ENCODE measurements at places on chromosomes 11 and 22. TPM values are rescaled to one million over a fixed set of nuclear protein-coding genes. Genes with fewer than 3 reads are reported as not detected.

SCYL1 gene
- 74.4 TPM for total RNA-seq

GDPD4 gene
- not detected for total RNA-seq

GCAT gene
- 4.4 TPM for total RNA-seq

UBQLN3 gene
- 0.71 TPM for total RNA-seq

SNX15 gene
- total RNA-seq, result 19.9 TPM

OR51I1 gene
- total RNA-seq, result 0.42 TPM

GRCh38 chr22:47356511-47357011, 594.1 kb downstream of the TBC1D22A start:
- no peaks in the 10 kb centered on the region for H3K36me3 ChIP-seq
- no peaks in the 10 kb centered on the region for H3K4me1 ChIP-seq
- H3K27ac ChIP-seq, result no peak overlapping the region
- DNase-seq, result no peak

- DNase-seq, result no peak
- no peaks in the 10 kb centered on the region for H3K27me3 ChIP-seq
- H3K4me1 ChIP-seq, result no peaks in the 10 kb centered on the region
- H3K36me3 ChIP-seq, result peaks cover 4% of the 10 kb centered on the region
Observed at GRCh38 chr11:70113801-70114200, 35.7 kb downstream of the ANO1 start.

DNA sequence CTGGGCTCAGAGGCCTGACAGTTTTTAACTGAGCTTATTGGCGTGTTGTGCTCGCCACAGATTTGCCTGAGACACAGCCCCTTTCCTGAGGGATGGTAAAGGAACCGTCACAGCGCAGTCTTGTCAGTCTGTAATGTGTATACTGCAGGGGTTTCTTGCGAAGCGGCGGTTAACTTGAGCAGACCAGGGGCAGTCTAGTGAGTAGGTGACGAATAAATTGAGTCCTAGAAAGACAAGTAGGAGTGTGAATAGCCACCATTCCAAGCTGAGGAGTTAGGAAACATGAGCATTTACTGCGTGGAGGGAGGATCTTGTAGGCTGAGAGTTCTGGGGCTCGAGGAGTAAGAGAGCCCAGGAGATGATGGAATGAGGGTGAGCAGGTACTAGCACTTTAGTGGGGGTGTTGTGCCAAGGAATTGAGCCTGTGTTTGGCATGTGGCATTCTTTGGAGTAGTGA, 1.4 kb downstream of the MED15 start:
- H3K4me1 ChIP-seq, result peaks cover 3% of the 10 kb centered on the region
- H3K27ac ChIP-seq, result peak overlapping the region; percentile 87
- H3K36me3 ChIP-seq, result no peaks in the 10 kb centered on the region
- DNase-seq, result no peak
- peak overlapping the region; percentile 24 for H3K4me3 ChIP-seq

DNA sequence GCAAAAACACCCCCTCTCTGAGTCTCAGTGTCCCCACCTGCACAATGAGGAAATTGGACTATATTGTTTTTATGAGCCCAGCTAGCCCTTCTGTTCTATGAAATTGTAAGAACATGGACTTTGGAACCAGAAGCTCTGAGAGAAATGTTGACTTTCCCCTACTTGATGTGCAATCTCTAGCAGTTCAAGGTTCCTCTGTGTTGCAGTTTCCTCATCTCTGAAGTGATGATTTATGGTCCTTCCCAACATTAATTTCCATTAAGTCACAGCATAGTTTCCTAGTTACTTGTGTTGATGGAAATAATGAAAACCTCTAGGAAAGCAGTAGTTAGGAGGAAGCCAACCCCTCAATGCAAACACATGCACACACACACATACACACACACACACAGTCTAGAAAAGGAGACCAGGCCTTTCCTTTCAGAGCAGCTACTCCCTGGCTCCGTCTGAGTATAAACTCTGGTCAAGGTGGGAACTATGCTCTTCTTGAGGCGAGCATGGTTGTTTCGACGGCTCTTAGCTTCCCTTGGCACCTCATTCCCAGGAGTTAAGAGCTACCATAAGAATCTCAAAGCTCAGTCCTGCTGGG, 518.4 kb downstream of the SOX6 start:
- no peak overlapping the region for H3K4me3 ChIP-seq
- no peak overlapping the region for H3K27ac ChIP-seq
- no peaks in the 10 kb centered on the region for H3K4me1 ChIP-seq
- no peak for DNase-seq

- H3K27me3 ChIP-seq, result no peaks in the 10 kb centered on the region
- peak overlapping the region; percentile 46 for H3K27ac ChIP-seq
- H3K4me1 ChIP-seq, result no peaks in the 10 kb centered on the region
- H3K36me3 ChIP-seq, result peaks cover 6% of the 10 kb centered on the region
Observed at GRCh38 chr11:111541254-111542061, 938 bp downstream of the LAYN start.

- no peaks in the 10 kb centered on the region for H3K36me3 ChIP-seq
- peaks cover 20% of the 10 kb centered on the region for H3K4me1 ChIP-seq
- peak overlapping the region; percentile 47 for H3K4me3 ChIP-seq
- DNase-seq, result peak; percentile 80
- peak overlapping the region; percentile 87 for H3K27ac ChIP-seq
Observed at GRCh38 chr11:96306933-96307775, 35.8 kb downstream of the MAML2 start.

- H3K4me3 ChIP-seq, result no peak overlapping the region
- no peaks in the 10 kb centered on the region for H3K36me3 ChIP-seq
- H3K27me3 ChIP-seq, result no peaks in the 10 kb centered on the region
- H3K27ac ChIP-seq, result no peak overlapping the region
Observed at GRCh38 chr11:10019906-10020682, 273.9 kb downstream of the SBF2 start.
